Testis (tissue), 5 donors: ENCODE measurements at places on chromosomes 4 and X. TPM values are rescaled to one million over a fixed set of nuclear protein-coding genes. Genes with fewer than 3 reads are reported as not detected.

The PCDH7 gene
- total RNA-seq, result 2.8 TPM

The KLHL4 gene
- 26.1 TPM for total RNA-seq

The MAGEB2 gene
- total RNA-seq, result 50.9 TPM

The PABPC1L2A gene
- total RNA-seq, result 1.5 TPM

The SOWAHD gene
- total RNA-seq, result 21.4 TPM

The S100P gene
- total RNA-seq, result 2.1 TPM

The CACNA1F gene
- 0.19 TPM for total RNA-seq

The RAB39B gene
- 3.4 TPM for total RNA-seq

The KCTD8 gene
- 4.0 TPM for total RNA-seq

The KIT gene
- total RNA-seq, result 15.2 TPM

The DCLK2 gene
- total RNA-seq, result 18.4 TPM

The HTT gene
- total RNA-seq, result 146 TPM

The PCDH10 gene
- 7.2 TPM for total RNA-seq

The GIMD1 gene
- not detected for total RNA-seq

The ASB12 gene
- 0.62 TPM for total RNA-seq

The DDX53 gene
- 7.1 TPM for total RNA-seq

The C4orf54 gene
- 0.81 TPM for total RNA-seq

The TMSB15C gene
- total RNA-seq, result 2.7 TPM

The CYSLTR1 gene
- 0.19 TPM for total RNA-seq

The HCCS gene
- total RNA-seq, result 15.0 TPM

The XAGE1A gene
- total RNA-seq, result 31.9 TPM

The SPATA4 gene
- 88.7 TPM for total RNA-seq

The TIMM8A gene
- 11.1 TPM for total RNA-seq

The TCEAL6 gene
- total RNA-seq, result 54.4 TPM

The COPS4 gene
- total RNA-seq, result 73.2 TPM

The SCML2 gene
- total RNA-seq, result 15.2 TPM

The OTUD6A gene
- total RNA-seq, result 6.9 TPM

The IL15 gene
- total RNA-seq, result 1.5 TPM

The DMRTC1 gene
- not detected for total RNA-seq

The MAGED4B gene
- 5.5 TPM for total RNA-seq

The FAM114A1 gene
- 96.2 TPM for total RNA-seq

The ARHGAP24 gene
- 5.7 TPM for total RNA-seq

The GPR50 gene
- not detected for total RNA-seq

The USP17L5 gene
- total RNA-seq, result not detected

The INPP4B gene
- total RNA-seq, result 55.2 TPM

The TLR10 gene
- total RNA-seq, result not detected
